NCI-H526 (cell line): ENCODE measurements at places on chromosomes 5 and 9.

DNA sequence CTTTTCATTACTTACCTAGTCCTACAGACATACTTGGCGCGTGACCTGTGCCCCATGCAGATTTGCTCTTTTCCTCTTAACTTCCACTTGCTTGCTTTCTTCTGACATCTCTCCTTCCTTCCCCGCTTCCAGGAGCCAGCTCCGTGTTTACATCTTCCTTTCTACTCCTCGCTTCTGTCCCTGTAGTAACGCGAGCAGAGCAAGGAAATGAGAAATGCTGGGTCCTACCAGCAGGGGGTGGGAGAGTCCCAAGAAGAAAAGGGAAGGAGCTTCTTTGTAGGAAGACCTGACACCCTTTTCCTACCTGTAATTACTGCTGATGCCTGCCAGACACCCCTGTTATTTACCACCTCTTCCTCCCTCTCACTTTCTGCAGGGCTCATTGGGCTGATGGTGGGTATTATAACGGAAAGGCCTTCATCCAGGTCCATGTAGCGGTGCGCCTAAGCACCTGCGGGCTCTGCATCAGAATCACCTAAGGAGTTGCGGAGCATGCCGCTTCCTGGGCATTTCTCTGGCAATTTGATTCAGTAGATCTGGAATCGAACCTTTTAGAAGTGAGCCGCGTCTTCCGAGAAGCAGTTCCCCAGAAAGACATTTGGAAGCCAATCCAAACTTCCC, 1260.8 kb upstream of the WWC1 start:
- DNase-seq = no peak

DNA sequence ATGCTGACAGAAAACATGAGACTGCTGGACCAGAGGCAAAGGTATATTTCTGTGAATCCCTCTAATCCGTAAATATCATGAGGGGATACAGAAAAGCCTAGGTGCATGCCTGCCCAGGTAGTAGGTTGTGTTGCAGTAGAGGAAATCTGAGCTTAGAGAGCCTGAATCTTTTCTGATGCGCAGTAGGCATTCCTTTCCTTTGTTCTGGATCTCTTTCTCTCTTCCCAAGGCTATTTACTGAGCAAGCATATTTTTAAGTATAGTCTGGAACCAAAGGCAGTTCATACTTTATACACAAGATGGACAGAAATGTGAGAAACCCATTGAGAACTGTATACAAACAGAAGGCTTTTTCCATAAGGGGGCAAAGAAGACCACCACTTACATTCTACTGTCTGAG, 359.3 kb downstream of the TMEM161B start:
- DNase-seq = no peak

- no peak for DNase-seq
These were observed 501.3 kb upstream of the FTMT start for GRCh38 chr5:121350181-121350930.

- no peak for DNase-seq
These were observed 1007.1 kb downstream of the PTPRD start for GRCh38 chr9:9605681-9606080.

GRCh38 chr5:173535166-173535975, 81.1 kb downstream of the BOD1 start:
- DNase-seq = no peak

- DNase-seq = no peak
These were observed 33.4 kb upstream of the CSNK1G3 start for GRCh38 chr5:123478546-123478945.

DNA sequence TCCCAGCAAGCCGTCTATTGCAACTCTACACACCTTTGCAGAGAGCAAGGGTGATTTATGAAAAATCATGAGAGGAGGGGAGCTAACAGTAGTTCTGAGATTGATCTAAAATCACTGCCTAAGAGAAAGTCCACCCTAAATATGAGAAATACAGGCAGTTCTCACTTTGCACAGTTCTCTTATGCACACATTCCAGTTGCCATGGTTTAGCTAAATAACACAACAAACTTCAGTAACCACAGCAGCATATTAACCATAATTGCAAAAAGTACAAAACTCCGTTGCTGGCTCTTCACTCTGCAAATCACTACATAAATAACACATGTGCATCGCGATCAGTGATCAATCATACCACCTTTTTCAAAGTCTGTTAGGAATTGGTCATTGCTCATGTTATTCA, 31.1 kb downstream of the PGGT1B start:
- no peak for DNase-seq

DNA sequence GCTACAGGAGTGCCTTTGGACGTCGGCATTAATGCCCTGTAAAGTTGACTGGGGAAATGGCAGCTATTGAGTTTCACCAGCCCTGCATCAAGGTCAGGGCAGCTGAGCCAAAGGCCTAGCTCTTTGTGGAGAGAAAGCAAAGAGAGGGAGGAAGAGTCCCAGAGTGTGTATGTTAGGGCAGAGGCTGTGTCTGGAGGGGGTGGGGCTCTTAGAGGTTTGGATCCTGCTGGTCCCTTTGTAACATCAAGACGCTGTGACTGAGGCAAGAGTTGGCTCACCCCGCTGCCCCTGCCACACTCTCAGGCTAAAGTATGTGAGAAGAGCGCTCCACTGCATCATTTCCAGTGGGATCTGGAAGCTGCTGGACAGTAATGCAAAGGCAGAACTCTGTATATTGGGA, 34.3 kb downstream of the TMOD1 start:
- DNase-seq = no peak

- no peak for DNase-seq
These were observed 26.4 kb downstream of the TMEM167A start for GRCh38 chr5:83050723-83051340.

GRCh38 chr5:149618581-149619248, 37.4 kb downstream of the ARHGEF37 start:
- peak; percentile 74 for DNase-seq
